ENCODE measurements at places on chromosomes 7 and 10.

DNA sequence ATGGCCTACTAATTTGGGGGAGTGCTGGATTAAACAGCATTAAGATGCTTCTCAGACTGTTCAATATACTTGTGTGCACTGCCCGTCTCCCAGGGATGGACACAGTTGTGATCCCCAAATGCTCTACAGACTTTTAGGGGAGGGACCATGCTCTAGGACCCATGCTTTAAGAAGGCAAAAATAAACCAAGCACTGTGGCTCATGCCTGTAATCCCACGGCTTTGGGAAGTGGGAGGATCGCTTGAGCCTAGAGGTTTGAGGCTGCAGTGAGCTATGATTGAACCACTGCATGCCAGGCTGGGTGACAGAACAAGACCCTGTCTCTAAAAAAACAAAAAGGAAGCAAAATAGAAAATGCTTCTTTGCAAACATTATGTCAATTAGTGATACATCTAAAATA lies 102.6 kb downstream of the VOPP1 start:
- DNase-seq = no peak

DNA sequence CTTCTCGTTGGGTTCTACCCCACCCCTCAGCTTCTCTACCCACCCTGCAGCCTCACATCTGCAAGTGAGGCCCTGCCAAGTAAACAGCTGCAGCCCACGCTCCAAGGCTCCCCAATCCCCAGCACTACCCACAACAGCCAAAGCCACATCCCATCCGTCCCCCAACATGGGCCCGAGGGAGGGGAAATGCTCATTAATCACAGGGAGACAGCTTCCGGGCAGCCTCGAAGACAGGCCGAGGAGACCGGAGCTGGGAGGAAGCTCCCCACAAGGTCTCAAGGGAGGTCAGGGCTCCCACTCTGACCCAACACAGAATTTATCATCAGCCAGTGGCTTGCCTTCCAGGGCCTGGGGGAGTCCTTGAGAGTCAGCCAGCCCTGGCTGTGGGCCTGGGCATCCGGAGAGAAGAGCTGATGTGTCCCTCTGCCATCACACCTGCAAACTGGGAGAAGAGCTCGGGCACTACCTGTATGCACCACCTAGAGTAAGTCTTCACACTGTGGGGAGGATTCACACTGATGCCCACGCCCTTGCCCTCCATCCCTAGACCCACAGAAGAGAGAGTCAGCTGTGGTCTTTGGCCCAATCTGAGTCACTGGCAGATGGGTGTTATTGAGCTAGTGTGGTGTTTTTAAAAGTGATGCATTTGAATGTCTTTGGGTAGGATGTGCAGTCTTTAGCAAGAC lies 115.5 kb upstream of the ZMIZ1 start:
- DNase-seq = no peak

DNA sequence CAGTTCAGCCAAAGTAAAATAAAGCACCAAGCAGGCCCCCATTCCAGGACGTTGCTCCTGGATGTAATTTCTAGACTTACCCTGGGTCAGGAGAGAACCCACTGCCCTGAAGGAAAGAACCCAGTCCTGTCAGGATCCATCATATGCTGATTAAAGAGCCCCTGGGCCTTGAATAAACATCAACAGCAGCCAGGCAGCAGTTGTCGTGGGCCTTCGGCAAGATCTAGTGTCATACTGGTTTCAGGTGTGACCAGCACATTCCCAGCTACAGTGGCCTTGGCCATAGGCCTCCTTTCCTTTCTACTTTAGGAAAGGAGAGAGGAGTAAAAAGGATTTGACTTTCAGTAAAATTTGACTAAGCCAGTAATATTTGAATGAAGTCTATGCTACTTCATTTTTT lies 289.1 kb upstream of the CACNA2D1 start:
- no peak for DNase-seq

DNA sequence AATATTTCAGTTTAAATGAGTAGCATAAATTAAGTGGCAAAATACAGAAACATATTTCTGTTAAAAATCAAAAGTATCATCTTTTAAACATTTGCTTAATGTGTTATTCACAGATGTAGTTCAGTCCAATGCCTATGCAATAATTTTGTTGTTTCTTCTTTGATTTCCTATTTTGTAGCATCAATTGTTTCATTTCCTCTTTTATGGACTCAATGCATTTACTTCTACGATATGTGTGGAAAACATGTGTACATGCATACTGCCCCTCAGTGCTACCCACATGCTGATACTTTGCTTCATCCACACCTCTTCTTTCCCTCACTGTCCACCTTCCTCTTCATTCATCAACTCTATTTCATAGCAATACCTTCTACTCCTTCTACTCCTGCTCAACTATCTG lies 108.1 kb downstream of the PTN start:
- DNase-seq = no peak

GRCh38 chr7:73839743-73840714 lies 2.3 kb downstream of the METTL27 start:
- DNase-seq = no peak

DNA sequence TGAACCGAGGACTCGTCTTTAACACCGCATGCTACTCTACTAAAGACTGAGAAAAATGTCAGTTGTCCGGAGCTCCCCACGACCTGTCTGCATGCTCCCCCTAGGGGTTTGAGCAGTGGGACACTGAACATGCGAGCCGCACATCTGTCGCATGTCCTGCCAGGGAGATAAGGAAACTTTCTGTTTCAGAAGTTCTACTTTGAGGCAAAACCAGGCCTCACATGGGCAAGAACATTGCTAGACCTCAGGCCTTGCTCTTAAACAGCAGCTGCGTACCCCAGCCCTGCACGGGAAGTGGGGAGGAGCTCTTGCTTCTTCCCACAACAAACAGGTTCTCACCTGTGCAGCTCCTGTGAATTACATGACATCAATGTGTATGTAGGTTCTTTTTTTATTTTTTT lies 30.3 kb upstream of the HERPUD2 start:
- DNase-seq = peak; percentile 53

- no peak for DNase-seq
Measured at GRCh38 chr10:74991435-74991834, 120.0 kb upstream of the SAMD8 start.

GRCh38 chr7:158048569-158048968 lies 539.1 kb downstream of the PTPRN2 start:
- DNase-seq = no peak

DNA sequence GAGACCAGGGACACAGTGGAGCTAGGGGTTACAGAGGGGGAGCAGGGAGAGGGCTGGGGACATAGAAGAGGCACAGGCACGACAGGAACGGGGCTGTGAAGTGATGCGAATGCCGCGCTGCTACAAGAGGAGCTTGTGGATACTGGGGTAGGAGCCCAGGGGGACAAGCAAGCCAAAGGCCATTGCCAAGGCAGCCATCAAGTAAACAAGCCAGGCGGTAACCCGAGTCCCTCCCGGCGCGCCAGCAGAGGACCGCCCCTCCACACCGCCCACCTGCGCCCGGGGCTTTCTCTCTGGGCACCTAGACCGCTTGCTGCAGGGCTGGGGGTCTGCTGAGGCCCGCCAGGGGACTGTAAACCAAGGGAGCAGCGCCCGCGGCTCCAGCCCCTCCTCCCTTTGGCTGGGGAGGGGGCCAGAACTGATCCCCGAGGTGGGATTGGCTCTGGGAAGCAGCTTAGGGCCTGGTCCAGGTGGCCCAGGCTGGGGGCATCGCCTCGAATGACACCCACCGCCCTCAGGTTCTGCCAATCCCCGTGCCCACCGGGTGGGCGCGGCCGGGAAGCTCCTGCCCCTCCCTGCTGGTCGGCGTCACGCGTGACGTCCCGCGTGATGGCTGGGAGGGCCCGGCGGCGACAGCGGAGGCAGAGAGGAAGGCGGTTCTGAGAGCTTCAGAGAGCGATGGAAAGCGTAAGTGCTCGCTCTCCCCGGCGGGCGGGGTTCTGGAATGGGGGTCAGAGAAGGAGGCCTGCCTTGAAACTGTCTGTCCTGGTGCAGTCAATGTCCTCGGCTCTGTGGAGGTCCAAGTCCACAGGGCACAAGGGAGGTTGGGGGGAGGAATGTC lies 982 bp downstream of the SFXN3 start:
- peak; percentile 78 for DNase-seq

DNA sequence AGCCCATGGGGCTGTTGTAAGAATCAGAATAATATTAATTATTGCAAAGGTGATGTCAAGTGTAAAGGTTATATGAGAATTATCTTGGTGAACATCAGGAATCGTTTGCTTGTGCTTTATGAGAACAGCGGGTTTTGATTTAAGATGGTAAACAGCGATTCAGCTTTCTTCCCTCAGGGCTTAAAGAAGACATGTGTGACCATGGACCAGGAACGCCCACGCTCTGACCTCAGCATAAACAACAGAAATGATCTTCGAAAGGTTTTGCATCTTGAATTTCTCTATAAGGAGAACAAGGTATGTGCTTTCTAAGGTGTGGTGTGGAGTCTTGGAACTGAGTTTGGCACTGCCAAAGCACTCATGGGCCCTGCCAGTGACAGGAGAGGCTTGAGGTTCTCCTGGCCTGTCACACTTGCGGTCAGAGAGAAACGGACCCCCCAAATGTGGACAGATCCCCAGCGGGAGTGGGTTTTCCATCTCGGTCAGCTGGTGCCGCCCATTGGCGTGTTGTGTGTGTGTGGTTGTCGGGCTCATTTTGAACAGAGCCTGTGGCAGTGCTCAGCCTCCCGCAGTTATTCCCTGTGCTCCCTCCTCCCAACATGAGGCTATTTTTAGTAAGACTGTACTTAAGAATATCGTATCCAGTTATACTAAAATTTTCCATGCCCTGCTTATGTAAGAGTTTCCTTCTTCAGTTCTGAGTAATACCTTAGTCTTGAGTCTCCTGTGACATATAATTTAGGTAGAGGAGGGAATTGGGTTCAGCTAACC lies 7.2 kb downstream of the MINDY4 start:
- DNase-seq = no peak

DNA sequence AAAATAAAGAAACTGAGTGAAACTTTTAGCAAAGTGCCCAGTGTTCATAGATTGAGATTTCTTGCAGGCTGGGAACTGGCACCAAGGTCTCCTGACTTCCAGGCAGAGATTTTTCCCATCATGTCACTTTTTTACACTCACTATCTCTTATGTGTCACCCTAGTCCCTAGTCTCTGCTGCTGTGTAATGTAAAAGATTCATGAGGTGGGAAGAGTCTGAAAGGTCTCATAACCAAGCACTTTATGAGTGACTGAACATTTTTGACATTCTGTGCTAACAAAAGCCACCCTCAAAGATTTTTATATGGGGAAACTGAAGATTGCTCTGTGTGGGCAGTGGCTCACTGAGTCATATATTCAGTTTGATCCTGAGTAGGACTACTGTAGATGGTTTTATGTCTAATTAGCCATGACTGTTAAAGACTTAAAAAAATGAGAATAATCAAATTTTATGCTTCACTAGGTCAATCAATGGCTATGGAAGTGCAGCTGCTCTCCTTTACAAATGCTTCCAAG lies 900.3 kb upstream of the SORCS1 start:
- DNase-seq = no peak

GRCh38 chr7:16396766-16397500 lies 24.4 kb downstream of the CRPPA start:
- no peak for DNase-seq

GRCh38 chr10:24744946-24745345 lies 21.3 kb upstream of the ARHGAP21 start:
- no peak for DNase-seq

DNA sequence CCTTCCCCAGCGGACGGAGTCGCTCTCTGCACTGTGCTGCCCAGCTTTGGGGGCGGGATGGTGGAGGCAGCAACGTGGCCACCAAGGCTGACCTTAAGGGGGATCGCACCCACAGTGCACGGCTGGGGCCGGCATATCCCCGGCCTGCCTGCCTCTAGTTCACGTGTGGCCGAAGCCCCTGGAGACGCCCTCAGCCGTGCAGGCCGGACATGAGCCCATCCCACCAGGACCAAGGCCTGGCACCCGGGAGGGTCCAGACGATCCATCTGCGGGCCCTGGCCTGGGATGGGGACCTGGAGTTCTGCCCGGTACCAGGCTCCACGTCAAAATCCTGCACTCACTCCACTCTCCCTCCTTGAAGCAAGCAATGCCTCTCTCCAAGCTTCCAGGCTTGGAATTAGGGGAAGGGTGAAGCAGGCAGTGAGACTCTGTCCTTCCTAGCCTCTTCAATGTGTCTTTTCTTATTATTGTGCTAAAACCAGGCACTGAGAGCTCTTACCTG lies 520.8 kb downstream of the REEP3 start:
- no peak for DNase-seq

DNA sequence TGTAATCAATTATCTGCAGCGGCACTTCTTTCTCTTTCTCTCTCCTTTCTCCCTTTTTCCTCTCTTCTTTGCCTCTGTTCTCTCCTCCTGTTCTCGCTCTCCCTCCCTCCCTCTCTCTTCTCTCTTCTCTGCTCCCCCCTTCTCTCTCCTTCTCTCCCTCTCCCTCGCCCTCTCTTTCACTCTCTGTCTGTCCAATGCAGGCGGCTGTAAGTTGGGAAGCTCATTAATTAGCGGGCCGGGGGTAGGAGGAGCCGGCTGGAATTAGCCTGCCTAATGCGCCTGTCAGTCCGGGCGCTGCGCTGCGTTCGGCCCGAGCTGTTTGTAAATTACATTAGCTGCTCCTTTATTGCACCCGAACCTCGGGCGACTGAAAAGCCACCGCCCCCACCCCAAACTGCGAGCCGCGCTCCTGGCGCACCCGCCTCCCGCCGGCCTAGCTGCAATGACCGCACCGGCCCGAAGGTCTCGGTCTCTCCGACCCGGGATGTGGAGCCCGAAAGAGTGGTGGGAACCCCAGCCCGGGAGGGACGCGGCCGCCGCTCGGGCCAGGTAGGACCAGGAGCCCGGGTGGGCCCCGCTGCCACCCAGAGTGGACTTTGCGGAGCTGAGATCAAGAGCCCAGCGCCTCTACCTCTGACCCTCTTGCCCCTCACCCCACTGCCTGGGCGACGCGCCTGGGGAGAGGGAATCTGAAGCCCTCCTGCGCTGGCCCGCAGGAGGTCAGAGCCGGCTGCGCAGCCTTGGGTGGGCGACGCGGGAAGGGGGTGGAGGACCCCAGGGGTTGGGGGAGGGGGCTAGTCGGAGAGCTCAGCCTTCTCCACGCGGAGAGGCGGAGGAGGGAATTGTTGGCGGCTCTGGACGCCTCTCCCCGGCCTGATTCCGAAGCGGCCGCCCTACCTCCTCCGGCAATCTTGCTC lies at the start of gene LBX1:
Gene LBX1 (minus strand): TSS at position 198 of the 917 bp plus-strand sequence. CDS start 648 bp downstream, outside the sequence.
- no peak for DNase-seq

DNA sequence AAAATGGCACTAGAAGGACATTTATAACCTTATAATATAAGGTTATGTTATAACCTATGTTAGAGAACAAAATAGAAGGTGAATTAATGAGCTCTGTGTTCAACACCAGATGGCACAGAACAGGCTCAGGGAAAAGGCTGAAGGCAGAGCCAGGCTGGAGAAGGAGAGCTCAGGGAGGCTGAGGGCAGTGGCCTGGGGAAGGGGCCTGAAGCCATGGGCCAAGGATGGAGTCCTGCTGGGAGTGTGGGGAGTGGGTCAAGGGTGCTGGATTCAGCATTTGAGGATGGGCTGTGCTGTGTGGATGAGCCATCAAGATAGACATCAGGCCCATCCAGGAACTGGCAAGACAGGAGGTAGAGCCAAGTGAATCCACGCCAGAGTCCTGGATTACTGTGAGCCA lies 218.8 kb downstream of the ZNF248 start:
- DNase-seq = no peak
